ENCODE measurements at places on chromosomes 2 and 18.

- no peak for DNase-seq
Observed at GRCh38 chr2:115169814-115170213, 727.4 kb downstream of the DPP10 start.

GRCh38 chr18:62957885-62958472, 242.6 kb downstream of the PHLPP1 start:
- peak; percentile 6 for DNase-seq

DNA sequence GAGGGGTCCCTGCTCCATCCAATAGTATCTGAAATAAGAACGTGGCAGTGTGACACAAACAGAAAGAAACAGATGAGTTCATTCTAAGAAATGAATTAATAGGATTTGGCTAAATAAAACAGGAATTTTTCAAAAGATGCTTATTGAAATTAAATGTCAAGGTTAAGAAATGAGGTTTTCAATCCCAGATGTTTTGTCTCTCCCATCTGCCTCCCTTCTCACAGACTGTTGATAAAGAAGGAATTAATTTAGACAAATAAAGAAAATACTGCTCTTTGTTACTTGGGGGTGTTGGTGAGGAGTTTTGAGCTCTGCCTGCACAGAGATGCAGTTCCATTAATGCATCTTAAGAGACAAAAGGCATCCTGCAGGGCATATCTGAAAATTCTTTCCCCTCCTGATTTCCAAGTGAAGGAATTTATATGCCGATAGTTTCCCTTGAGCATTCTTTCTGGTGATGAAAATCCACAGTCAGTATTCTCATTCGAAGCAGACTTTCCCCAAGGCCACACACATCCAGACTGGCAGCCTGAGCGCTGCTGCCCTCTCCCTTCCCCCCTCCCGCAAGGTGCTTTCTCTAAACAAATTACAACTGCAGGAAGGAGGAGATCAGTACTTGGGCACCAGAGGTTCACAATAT, 385.4 kb upstream of the RND3 start:
- no peak for DNase-seq

GRCh38 chr2:30780776-30781330, 26.4 kb downstream of the CAPN13 start:
- no peak for DNase-seq

DNA sequence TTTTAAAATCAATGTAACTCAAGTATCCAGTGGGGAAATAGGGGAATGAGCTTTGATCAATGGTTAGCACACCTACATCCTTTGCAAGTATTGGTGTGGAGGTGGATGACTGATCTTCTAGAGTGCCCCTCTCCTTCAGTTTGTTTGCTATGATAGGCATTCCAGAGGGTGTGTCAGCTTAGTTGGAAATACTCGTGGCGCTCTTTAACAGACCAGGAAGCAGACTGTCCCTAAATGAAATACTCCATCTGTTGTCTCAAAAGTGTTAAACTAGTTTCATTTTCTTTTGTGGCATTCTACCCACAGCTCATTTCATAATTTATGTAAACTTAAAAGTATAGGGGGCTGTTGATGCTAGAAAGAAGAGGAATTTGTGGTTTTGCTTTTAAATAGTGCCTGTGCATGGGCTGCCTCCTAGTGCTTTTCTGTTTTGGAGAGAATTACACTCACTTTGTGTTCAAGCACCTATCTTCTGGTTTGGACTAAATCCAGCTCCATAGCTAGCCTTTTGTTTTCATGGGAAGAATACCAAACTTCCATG, 66.2 kb downstream of the STAT1 start:
- DNase-seq = no peak

DNA sequence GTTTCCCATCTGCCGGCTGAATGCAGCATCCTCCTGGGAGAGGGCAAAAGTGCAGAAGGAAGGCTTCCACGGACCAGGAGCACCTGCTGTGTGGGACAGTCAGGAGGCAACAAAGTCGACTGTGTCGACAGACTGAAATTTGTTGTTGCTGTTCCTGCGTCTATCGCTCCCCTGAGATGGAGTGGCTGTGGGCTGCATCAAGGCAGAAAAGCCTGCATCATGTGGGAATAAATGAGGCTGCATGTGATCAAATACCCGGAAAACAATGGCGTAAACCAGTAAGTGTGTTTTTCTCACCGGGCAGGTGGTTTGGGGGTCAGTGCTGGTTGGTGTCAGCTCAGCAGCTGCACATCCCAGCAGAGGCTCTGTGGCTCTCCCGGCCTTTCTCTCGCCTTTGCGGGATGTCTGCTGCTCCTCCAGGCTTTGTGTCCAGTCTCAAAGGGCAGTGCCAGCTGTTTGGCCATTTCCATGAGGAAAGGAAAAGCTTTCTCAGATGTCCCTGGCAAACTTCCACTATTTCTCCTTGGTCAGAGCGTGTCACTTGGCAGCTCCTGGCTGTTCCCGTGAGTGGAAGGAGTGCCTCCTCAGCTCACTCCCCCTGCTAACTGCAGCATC, 262.4 kb downstream of the NDUFA10 start:
- DNase-seq = no peak

DNA sequence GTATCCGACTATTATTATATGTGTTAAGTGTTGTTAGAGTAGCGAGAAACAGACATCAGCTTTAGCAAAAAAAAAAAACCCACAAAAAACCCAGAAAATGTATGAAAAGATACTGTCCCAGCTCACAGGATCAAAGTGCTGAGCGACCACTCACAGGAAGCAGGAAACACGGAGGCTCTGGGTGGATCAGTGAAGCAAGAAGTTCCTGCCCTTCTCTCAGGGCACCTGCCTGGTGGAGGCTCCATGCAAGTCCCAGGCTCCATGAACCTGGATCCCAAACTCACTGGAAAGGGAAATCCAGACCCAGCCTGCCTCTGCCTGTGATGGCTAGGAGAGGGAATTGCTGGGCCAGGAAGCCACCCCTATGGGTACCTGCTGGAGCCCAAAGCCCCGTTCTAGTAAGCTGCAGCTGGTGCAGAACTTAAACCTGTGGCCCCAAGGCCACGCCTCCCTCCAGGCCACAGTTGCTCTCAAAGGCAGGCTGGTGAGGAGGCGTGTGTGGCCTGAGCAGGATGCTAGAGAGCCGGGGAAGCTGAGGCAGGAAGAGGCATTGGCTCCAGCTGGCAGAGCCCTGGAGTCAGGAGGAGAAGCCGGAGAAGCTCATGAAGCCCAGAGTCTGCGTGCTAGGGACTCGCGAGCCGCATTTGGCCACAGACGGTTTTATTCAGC, 63.5 kb upstream of the TAF1B start:
- DNase-seq = no peak

DNA sequence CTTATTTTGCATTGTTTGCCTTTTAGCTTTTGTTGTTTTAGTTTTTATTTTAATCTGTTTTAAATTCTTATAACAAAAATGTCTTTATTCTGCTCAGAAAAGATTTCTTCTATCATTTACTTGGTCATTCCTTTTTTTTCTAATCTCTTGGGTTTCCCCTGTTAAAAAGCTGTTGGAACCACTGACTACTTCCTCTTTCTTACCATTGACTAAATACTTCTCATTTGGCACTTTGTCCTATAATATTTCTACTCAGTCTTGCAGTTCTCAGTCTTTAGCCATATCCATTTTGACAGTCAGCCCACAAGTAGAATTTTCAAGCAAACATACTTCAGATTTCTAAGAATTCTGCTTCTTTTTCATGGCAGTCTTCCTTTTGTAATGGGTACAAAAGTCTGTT, 567.2 kb downstream of the SATB2 start:
- DNase-seq = no peak

- no peak for DNase-seq
Observed at GRCh38 chr2:42345986-42346385, 15.0 kb downstream of the COX7A2L start.

- no peak for DNase-seq
Observed at GRCh38 chr2:85951351-85952067, 62.7 kb upstream of the ST3GAL5 start.

GRCh38 chr18:49050452-49050851, 99.7 kb upstream of the SMAD7 start:
- DNase-seq = no peak

DNA sequence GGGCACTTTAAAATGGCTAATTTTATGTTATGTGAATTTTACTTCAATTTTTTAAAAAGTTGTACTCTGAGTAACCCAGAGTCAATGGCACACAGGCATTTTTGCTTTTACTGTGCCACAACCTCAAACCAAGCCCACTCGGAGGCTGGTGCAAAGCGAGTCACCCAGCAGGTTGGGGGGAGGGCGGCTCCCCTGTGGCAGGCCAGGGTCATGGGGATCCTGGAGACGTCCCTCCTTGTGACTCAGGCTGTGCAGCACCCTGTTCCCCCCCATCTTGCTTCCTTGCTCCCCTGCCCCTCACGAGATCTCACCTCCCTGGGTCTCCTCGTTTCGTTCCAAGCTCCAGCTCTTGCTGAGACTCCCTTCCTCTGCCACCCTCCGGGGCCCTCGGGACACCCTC, 58.6 kb downstream of the POMC start:
- no peak for DNase-seq

- DNase-seq = no peak
Observed at GRCh38 chr18:3350566-3351527, 88.9 kb downstream of the MYL12B start.

DNA sequence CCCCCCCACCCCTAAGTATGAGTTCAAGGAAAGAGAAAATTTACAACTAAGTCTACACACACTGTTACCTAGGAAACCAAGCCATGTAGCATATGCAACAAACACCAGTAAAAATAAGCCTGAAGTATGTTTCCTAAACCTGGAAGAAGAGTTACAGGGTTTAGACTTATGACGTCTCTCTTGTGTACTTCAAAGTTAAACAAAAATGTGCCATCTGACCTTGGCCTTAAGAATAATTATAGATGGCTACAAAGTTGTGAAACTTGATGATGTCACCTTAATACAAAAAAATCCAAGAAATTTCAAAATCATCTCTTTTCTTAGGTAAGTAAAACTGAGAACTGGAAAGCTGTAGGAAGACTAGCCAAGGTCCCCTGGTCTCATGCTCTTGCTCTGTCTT, 297.6 kb upstream of the NRXN1 start:
- no peak for DNase-seq

DNA sequence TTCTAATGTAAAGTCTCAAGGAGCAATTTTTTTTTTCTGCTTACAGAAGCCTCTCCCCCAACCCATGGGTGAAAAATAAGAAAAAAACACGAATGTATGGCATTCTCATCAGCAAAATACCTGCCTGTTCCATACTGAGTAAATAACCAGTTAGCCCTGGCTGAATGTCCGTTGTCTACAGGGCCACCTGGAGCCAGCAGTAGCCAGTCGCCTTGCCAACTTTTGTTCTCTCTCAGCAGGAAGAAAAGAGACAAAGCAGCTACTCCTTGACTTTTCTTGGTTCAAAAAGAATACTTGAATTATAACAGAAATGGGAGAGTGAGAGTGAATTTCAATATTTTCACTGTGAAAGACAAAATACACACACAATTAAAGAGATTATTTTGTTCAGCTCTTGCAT, 532.9 kb upstream of the CRIM1 start:
- DNase-seq = no peak

- DNase-seq = no peak
Observed at GRCh38 chr2:16134436-16135165, 194.3 kb downstream of the MYCN start.

DNA sequence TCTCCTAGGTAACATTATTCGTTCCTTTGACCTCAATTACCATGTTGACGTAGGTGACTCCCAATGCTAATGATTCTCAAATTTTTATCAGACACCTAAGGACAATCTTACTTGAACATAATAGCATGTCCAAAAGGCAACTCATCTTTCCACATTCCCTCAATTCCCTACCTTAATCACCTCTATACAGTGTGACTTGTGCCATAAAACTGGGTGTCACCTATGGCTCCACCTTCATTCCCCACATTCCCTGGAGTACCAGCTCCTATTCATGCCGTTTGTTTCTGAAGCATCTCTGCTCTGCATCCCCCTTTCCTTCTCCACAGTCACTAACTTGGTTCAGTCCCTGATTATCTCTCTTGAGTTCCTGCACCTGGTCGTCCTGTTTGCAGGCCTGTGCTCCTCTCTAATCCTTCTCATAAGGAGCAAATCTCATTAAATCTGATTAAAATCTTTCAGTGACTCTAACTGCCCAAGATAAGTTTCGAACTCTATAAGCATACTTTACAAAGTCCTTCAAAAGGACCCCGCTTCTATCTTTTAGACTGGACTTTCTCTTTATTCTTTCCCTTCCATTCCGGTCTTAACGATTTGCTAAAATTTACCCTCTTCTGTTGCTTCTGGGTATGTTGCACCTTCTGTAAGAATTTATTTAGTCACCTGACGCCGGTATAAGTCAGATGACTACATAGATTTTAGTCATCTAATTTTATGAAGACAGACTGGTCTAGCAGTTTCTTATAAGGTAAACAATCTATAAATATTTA, 128.7 kb downstream of the OSBPL1A start:
- no peak for DNase-seq

DNA sequence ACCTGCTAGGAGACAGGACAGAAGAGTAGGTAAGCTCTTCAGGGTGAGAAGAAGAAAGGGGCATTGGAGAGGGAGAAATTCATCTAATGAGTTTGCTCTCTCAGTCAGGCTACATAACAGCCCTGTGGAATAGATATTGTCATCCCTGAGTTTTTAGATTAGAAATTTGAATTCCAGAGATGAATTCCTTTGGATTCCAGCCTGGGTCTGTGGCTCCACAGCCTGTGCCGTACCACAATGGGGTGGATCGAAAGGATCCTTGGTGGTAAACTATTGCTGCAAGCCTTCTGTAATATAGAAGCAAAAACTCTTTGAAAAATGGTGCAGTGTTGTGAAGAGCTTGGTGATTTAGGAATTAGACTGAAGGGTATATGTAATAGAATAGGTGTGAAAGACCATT, 21.0 kb downstream of the MYO1B start:
- DNase-seq = no peak

DNA sequence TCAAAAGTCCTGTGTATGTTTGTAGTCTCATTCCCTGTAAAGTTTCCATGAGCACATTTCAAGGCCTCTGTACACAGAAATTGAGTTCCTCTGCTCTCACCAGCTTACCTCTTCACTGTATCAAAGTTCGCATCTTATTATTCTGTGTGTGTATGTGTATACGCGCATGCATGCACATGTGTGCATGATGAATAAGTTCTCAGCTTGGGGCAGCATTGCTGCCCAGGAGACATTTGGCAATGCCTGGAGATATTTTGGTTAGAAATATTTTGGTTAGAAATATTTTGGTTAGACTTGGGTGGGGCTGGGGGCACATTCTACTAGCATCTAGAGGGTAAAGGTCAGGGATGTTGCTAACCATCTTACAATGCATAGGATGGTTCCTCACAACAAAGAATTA, 23.4 kb downstream of the TCF7L1 start:
- no peak for DNase-seq

GRCh38 chr18:8208716-8209115, 400.5 kb upstream of the RAB12 start:
- DNase-seq = no peak

- DNase-seq = no peak
Observed at GRCh38 chr2:5521461-5521860, 170.7 kb upstream of the SOX11 start.

- no peak for DNase-seq
Observed at GRCh38 chr2:68423966-68424650, 43.0 kb downstream of the FBXO48 start.

DNA sequence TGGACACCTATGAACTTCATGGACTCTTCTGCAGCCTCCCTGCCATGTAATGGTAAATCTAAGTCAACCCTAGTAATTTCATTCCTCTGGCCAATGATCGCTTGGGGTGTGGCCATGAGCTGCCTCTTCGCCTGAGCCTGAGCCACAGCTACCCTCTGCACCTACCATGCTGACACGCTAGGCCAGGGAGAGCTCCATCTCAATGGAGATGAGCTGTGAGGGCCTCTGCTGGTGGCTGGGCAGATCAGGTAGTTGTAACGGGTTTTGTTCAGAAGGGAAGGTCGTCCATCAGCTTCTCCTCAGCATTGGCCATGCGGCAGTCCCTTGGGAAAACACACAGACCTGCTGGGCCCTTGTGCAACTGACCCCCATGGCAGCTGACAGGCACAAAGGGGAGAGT, 24.4 kb downstream of the MPHOSPH10 start:
- DNase-seq = no peak

GRCh38 chr2:102895376-102895775, 133.5 kb downstream of the TMEM182 start:
- DNase-seq = no peak
